Activated CD4-positive, alpha-beta T cell treated with anti-CD3 and anti-CD28 coated beads, Interleukin-2, Interleukin-6, amounts not matched to agents 100 ng/mL and 50 ng/mL, durations not matched to agents 16 hours and 8 hours (primary cell): ENCODE measurements at places on chromosomes 12 and 14.

DNA sequence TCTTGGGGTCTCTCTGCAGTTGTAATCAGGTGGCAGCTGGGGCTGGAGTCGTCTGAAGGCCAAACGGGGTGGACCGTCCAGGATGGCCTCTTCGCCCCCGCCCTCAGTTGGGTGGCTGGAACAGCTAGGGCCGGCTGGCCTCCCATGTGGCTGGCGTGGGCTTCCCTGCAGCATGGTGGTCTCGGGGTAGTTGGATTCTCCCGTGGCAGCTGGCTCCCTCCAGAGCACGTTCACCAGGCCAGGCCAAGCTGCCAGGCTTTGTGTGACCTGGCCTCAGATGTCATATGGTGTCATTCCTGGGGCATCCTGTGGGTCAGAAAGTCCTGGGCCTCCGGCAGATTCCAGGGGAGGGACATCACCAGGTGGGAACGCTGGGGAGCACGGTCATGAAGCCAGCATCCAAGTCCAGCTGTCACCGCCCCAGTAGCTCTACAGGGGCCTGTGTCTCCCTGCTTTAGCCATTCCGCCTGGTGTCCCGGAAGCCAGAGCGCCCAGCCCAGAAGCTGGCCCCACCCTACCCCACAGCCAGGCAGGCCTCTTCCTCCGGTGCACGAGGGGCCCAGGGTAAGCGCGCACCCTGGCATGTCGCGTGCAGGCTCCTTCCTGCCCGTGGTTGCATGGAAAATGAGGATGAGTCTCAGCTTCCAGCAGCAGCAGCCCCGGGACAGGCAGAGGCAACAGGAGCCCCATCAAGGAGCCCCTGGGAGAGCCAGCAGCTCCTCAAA lies 1.3 kb upstream of the NUDT14 start:
- no peak for DNase-seq

DNA sequence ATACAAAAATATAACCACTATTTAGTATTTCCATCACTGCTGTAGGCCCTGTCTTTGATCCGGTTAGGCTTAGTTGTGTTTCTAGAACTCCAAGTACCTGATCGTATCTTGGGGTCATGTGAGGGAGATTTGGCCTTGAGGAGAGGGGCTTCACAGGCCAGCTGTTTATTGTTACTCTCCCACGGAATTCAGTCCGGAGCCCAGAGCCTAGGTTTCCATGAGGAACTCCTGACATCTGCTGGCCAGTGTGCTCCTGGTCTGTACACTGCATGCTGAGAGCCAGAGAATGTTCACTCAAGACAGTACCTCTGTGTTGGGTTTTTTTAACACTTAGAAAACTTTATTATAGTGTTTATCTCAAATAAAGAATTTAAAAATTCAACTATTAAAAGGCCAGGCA lies 341.0 kb upstream of the TMEM132C start:
- no peak for DNase-seq

DNA sequence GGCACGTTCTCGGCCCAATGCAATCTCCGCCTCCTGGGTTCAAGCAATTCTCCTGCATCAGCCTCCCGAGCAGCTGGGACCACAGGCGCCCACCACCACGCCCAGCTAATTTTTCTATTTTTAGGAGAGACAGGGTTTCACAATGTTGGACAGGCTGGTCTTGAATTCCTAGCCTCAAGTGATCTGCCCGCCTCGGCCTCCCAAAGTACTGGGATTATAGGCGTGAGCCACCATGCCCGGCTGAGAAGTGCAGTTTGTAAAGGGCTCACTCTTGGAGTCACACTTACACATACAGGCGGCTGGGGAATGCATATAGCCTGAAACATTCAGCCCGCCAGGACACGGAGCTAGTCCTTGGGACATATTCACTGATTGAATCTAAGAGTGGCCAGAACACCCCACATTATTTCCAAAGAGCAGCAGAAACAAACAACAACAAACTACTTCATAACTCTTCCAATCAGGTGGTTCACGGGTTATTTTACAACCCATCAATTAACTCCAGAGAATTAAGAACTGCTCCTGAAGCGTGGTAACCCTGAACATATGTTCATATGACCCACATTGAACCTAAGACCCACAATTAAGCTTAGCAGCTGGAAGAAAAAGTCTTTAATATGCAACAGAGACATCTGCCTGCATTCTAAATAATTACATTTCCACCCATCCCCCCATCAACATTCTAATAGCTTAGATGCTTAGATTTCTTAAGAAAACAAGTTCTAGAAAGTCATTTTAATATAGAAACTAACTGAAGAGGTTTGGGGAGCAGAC lies 49.2 kb downstream of the SSH1 start:
- DNase-seq: no peak

GRCh38 chr14:99715266-99716000 lies 31.3 kb downstream of the CYP46A1 start:
- DNase-seq: no peak

GRCh38 chr12:93712200-93712599 lies 35.0 kb downstream of the CRADD start:
- no peak for DNase-seq

DNA sequence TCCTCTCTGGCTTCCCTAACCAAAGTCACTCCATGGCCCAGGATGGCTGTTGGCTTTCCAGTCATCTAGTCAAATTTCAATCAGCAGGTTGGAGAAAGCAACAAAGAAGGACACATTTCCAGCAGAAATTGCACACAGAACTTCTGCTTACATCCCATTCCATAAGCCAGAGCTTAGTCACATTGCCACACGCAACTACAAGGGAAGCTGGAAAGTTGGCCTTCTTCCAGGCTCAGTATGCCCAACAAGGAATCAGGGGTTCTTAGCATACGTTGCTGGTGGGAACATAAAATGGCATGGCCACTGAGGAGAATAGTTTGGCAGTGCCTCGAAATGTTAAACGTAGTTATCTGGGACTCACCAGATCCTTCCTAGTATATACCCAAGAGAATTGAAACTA lies 9.3 kb upstream of the APPL2 start:
- DNase-seq: no peak

- DNase-seq: no peak
Observed at GRCh38 chr12:65266408-65266807, 12.1 kb upstream of the MSRB3 start.

- no peak for DNase-seq
Observed at GRCh38 chr12:125263385-125263784, 198.2 kb downstream of the AACS start.

DNA sequence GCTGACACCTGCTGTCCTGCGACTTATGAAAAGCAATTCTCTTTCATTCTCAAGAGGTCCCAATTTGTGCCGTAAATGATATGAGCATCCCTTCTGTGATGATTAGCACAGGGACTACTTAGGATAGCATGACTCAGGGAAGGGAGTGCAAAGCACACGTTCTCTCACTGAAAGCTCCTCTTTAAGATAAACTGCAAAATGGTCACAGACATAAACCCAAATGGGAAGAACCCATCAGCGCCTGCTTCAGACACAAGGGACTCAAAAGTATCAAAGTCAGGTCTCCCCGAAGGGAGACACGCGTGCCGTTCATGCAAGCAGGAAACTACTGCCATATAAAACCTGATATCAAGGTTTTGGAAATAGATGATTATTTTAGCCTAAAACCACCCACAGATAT lies 33.9 kb upstream of the PIWIL1 start:
- DNase-seq: no peak

- peak; percentile 68 for DNase-seq
Observed at GRCh38 chr12:4154672-4155225, 118.8 kb upstream of the CCND2 start.

- DNase-seq: no peak
Observed at GRCh38 chr14:39563361-39563760, 131.1 kb upstream of the FBXO33 start.

- DNase-seq: no peak
Observed at GRCh38 chr14:81423504-81423903, 23.4 kb upstream of the STON2 start.

GRCh38 chr14:20622816-20623291 lies 18.6 kb downstream of the OR6S1 start:
- no peak for DNase-seq

GRCh38 chr14:98926801-98927200 lies 345.2 kb downstream of the BCL11B start:
- no peak for DNase-seq

GRCh38 chr14:97724265-97724731 lies 927.1 kb downstream of the VRK1 start:
- peak; percentile 61 for DNase-seq

GRCh38 chr12:57935331-57935730 lies 6.0 kb upstream of the ATP23 start:
- no peak for DNase-seq

DNA sequence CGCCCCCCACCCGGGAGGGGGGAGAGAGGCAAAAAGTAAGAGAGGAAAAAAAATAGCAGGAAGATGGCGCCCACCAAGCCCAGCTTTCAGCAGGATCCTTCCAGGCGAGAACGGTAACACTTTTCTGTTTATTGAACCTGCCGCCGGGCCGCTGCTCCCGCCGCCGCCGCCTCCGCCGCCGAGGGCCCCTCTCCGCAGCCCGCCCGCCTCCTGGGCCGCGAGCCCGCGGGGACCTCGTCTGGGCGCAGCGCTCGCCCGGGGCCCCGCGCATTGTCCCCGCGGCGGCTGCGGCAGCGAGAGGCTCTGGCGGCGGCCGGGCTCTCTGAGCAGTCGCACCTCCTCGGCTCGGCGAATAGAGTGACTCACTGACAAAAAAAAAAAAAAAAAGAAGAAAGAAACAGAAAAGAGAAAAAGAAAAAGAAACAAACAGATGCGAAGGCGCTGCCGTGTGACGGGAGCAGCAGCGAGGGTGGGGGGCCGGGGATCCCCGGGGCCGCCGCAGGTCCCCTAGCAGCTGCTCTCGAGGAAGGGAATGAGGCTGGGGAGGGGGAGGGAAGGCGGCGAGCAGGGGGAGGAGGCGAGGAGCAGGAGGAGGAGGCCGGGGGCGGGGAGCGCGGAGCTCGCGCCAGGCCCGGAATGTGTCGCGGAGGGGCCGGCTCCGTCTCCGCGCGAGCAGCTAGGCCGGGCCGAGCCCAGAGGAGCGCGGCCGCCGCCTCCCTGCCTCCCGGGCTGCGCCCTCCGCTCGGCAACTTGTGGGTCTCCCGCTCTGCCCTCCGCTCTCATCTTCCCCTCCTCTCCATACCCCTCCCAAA lies 781 bp downstream of the NPAS3 start:
- DNase-seq: peak; percentile 22

DNA sequence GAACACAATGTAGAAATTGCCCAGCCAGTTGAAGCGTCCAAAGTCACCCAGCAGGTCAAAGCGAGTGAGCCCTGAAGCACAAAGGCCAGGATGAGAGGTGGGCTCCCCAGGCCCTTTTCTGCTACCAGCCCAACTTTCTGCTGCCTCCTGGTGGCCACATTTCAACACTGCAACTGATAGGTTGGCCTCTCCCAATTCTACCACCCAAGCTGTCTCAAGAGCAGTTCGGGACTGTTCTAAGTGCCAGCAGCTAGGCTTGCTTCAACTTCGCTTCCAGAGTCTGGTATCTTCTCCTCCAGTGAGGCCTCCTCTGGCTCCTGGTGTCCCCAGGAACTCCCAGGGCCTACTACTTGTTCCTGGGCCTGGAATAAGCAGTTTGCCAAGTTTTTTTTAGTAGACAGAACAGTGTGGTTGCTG lies 3.4 kb upstream of the DHH start:
- DNase-seq: peak; percentile 74

DNA sequence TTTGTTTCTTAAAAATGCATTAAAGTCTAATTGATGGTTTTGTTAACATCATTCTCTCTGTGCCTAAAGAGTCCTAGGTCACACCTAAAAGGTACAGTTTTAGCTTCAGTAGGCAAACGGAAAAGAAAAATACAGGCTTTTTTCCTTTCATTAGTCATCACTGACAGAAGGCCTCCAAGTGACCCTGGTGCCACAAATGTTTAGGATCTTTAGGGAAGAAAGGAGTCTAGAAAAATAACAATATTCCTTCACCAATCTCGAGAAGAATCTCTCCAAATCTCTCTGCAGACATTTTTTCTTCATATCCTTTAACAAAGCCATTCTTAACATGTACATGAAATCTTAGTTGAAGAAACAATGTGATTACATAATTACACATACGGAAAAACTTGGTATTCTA lies 2.0 kb downstream of the DENND5B start:
- DNase-seq: no peak

DNA sequence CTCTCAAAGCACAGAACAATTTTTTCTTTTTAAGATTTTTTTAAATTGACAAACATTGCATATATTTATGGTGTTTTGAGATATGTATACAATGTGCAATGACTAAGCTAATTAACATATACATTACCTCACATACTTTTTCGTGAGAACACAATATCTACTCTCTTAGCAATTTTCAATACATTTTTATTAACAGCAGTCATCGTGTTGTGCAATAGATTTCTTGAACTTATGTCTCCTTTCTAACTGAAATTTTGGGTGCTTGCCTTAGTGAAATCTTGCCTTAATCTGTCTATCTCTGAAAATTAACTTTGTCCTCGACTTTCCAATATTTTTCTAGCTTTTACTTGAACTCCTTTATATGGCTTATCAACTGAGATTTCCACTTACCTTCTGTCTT lies 6.8 kb downstream of the OR10A7 start:
- DNase-seq: no peak

DNA sequence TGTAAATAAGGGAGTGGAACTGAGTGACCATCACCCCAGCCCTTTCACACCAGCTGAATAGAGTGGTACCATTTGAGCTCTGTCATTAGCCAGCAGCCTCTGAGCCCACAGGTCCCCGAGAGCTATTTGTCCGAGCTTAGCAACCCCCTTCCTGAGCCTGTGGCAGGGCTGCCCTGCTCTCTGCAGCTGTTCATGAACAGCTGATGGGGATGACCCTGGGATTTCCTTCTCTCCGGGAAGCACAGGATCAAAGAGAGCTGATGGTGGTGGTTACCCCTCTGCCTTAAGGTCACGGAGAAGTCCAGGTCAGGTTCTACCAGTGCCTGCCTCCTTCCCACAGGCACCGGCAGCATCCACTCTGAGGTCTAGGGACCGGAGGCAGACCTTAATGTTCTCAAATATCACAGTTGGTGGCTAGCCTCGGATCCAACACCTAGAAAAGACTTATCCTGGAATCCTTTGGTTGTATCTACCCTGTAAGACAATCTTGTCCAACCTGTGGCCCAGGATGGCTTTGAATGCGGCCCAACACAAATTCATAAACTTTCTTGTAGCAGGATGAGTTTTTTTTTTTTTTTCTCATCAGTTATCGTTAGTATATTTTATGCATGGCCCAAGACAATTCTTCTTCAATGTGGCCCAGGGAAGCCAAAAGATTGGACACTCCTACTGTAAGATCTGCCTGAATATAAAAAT lies 81.1 kb downstream of the ESRRB start:
- DNase-seq: no peak

DNA sequence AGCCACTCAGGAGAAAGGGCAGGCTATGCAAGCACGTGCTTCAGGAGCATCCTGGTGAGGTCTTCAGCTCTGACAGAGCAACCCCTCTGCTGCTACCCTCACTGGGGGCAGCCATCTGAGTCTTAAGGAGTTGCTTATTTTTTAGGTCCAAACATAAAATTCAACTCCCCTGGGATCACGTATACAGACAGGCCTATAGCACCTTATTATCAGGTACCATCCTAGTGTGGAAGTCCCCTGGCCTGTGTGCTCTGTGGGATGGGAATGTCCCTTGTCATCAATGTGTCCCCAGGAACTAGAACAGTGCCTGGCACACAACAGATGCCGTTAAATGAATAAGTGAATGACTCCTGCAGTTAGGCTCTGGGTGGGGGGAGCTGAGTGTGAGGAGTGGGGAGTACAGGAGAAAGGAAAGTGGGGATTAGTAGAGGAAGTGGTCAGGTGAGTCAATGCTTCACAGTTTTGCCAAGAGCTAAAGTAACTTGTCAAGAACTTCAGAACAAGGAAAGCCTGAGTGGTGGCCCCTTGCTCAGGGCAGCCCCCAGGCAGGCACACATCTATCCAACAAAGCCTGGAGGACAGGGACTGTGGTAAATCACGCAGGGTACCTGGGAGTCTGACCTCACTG lies 33.5 kb downstream of the DAD1 start:
- peak; percentile 86 for DNase-seq

- DNase-seq: no peak
Observed at GRCh38 chr14:49303946-49304516, 282.1 kb downstream of the RPS29 start.
